ENCODE measurements at places on chromosomes 12 and 14.

DNA sequence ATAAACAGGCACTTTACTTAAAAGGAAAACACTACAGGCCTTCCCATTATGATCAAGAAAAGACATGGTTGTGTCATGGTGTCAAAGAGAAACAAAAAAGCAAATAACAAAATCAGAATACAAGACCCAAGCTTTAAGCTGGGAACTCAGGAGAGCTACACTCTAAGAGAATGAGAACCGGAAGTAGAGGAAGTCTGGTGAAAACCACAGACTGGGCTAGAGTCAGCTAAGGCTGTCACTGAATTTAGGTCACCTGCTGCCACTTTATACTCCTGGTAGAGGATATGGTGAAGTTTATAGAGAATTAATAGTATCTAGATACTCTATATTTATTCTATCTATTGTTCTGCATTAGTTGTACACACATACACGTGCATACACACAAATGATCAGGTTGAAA lies 971.7 kb downstream of the FLRT2 start:
- no peak for DNase-seq

- DNase-seq: no peak
Measured at GRCh38 chr12:119328111-119328510, 6.4 kb upstream of the CCDC60 start.

- peak; percentile 6 for DNase-seq
Measured at GRCh38 chr12:76720068-76720467, 43.8 kb upstream of the ZDHHC17 start.

DNA sequence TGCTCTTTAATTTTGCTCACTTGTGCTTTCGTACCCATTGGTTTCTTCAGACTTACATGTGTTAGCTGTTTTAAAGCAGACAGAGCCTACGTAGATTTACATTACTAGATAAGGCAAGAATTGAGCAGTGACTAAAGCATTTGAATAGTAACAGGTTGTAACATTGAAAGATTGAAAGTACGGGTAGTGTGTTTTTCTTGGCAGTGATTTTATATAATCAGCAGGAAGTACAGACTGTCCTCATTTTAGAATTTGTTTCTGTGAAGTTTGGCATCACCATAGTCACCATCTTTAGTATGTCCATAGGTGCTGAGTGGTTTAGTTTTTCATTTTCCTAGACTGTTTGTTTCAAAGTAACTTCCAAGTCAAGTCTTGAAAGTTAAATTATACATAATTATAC lies 14.0 kb downstream of the RTRAF start:
- peak; percentile 75 for DNase-seq

DNA sequence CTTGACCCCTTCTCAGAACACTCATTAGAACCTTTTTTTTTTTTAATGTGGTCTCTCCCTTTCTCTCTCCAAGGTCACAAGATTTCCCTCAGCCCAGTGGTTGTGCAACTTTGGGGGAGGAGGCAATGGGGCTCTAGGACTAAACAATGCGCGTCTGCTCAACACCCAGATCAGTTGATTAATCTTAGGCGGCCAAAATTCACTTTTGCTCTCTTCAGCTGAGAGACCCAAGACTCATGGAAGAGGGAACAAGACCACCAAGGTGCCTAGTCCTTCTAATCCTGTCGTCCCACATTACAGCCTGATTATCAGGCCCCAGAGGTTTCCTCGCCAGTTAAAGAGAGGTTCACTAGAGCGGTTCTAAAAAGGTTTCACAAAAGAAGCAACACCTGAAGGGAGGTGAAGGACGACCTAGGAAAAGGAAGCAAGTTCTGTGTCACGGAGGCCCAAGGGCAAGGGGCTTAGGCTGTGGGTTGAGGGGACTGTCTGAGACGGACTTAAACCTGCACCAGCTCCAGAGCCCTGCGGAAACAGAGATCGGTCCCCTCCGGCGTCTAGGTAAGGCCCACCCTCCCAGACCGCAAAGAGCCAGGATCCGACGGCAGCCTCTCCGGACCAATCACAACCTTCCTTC lies 824 bp upstream of the TARBP2 start:
- DNase-seq: peak; percentile 86

GRCh38 chr12:14362352-14362751 lies 3.1 kb upstream of the ATF7IP start:
- no peak for DNase-seq

GRCh38 chr12:57452181-57452936 lies 2.7 kb upstream of the INHBE start:
- peak; percentile 89 for DNase-seq

DNA sequence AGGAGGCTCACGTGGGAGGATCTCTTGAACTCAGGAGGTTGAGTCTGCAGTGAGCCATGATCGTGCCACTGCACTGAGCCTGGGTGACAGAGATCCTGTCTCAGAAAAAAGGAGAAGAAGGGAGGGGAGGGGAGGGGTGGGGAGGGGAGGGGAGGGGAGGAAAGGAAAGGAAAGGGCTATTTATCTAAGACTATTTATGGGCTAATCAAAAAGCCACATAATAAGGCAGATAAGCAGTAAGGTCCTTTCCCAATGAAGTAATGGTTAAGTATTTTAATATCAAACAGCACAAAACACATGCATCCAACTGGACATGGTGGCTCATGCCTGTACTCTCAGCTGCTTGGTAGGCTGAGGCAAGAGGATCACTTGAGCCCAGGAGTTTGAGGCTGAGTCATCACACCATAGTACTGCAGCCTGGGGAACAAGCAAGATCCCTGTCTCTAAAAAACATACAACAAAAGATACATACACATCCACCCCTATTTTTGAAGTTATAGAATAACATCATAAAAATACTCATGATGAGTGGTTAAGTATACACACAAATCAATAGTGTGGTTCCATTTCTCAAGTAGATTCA lies 9.7 kb downstream of the PAWR start:
- peak; percentile 76 for DNase-seq

DNA sequence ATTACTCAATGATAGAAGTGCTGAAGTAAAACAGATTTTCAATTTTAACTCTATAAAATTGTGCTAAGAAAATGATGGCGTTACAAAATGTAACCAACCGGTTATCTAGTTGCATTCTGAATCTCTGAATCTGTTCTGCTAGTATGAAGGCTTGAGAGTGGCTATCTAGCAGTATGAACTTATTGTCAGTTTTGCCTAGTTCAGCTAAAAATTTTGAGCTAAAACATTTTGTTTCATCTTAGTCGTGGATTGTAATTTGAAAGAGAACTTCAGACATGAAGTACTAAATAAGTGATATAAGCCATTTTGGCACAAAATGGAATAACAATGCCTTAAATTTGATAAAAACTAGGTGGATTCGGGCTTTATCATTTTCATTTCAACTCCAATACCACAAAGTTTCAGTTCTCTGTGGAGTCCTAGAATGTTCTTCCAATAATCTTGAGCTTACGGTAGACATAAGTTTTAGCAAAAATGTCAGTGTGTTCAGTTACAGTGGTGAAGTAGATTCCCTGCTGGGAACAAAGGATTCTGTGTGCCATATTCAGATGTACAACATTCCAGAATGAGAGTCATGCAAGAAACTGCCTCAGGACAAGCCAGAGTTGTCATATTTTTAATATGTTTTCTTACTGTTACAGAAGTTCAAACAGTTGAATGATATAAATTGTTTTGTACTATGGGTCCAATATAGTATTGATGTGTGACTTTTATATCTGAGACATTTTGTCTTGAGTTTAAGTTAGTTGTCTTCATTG lies 28.1 kb downstream of the ATP6V1D start:
- no peak for DNase-seq

DNA sequence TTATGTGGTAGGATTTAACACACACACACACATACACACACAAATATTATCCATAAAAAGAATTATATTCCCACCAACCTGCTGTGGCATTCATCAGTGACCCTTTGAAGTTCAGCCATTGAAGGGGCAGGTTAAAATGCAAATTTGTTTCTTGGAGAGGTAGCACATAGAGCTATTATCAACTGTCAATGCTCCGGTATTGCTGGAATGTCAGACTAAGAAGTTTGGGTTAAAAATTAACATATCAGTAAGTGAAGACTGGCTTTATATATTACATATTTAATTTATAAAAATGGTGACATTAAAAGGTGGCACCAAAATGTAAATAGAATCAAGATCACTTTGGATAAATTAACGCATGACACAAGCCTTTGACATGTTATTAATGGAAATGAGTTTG lies 207.3 kb downstream of the DAD1 start:
- no peak for DNase-seq

GRCh38 chr14:101548710-101549109 lies 12.6 kb upstream of the DIO3 start:
- no peak for DNase-seq

DNA sequence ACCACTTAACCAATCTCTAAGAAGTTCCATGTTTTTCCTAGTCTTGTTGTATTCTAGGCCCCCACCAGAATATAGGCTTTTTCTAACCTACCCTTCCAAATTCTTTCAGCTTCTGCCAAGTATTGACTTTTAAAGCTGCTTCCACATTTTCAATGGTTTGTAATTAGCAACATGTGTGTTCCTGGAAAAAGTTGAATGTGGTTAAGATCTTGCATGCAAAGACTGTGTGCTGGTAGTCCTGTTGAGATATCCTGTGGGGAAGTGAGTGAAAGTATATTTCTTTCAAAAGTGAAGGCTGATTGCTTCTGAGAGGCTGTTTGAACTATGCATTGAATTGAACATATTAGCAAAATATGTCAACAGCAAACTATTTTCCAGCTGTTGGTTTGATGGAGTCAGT lies 646 bp upstream of the OR6C4 start:
- DNase-seq: no peak

DNA sequence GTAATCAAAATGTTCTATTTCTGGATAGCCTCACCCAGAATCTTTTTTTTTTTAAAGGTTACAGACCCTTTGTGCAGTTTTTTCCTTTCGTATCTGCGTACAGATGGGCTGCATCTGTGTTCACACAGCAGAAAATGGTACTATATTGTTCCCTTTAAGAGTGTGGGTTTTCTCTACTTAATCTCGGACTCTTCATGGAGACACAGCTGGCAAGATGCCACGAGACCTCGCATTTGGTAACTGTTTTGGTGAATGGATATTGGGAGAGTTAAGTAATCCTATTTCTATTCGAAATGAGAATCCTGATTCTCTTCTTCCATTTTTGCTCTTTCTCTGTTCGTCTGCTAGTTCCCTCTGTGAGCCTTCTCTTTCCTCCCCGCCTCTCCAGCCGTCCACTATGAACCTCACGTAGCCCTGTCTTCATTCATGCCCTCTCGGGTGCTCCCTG lies 85.7 kb downstream of the SAMD4A start:
- peak; percentile 72 for DNase-seq

- no peak for DNase-seq
Measured at GRCh38 chr12:12549426-12549825, 13.2 kb downstream of the DUSP16 start.

- peak; percentile 66 for DNase-seq
Measured at GRCh38 chr12:113766879-113767878, 198.9 kb downstream of the RBM19 start.

- DNase-seq: no peak
Measured at GRCh38 chr12:108091679-108092051, 37.4 kb upstream of the WSCD2 start.

DNA sequence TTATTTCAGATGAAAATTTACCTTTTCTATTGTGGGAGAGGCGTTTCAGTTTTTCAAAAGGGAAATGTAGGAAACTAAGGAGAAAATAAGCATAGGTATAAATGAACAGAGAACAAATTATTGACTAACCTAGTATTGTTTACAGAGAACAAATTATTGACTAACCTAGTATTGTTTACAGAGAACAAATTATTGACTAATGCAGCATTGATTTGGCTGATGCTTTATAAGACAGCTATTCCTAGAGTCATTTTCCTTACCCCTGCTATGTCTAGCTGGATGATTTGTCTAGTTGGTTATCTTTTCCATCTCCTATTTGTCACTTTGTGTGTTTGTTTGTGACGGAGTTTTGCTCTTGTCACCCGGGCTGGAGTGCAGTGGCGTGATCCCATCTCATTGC lies 22.6 kb downstream of the TMPO start:
- no peak for DNase-seq

DNA sequence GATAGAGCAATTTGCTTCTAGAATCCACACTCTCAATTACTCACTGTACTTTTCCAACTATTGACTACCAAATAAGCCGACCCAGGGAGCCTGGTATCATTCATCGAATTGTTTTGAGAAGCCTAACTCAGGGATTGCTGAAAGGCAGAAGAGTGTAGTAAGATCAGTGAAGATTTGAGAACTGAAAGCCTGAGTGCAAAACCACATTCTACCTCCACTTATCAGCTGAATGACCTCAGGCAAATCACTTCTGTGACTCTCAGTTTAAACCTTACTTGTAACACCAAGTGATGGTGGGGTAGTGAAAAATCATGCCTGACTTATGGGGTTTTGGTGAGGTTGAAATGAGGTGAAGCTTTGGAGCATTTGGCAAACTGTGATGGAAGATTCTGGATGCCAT lies 126.1 kb upstream of the MAX start:
- no peak for DNase-seq

GRCh38 chr12:65100140-65100539 lies 21.0 kb downstream of the WIF1 start:
- DNase-seq: peak; percentile 39

DNA sequence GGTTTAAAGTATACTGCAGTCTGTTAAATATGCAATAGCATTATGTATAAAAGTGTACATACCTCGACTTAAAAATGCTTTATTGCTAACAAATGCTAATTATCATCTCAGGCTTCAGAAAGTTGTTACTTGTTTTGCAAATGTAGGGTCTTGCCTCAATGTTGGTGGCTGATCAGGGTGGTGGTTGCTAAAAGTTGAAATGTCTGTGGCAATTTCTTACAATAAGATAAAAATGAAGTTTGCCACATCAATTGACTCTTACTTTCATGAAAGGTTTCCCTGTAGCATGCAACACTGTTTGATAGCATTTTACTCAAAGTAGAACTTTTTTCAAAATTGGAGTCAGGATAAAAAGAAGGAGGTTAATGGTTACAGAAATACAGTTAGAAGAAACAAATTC lies 407.7 kb upstream of the OR4E1 start:
- no peak for DNase-seq

DNA sequence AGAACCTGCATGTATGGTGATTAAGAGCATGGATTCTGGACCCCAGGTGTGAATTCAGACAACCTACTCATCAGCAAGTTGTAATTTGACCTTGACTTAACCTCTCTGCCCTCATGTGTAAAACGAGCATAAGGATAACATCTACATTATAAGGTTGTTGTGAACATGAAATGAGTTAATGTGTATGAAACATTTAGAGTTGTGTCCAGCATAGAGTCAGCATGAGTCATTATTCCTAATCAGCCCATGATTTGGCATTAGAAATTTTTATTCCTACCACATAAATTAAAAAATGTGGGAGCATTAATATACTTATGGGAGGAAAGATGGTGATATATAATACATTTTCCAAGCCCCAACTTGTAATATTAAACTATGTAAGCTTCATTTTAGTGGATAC lies 95.9 kb upstream of the DDHD1 start:
- DNase-seq: peak; percentile 38

DNA sequence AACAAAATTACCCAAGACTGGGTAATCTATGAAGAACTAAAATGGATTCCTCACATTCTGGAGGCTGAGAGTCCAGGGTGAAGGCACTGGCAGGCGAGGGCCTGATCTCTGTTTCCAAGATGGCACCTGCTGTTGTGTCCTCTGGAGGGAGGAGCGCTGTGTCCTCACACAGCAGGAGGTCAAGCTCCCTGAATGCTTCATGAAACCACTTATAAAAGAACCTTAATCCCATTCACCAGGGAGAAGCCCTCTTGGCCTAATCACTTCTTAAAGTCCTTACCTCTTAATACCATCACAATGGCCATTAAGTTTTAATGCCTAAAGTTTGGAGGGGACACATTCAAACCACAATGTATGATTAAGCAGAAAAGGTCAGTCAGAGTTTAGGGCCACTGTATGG lies 172.4 kb downstream of the EMP1 start:
- no peak for DNase-seq

Measured in fibroblast of mammary gland (primary cell).